Purkinje cell (primary cell): ENCODE measurements at places on chromosomes 16 and 17. TPM values are rescaled to one million over a fixed set of nuclear protein-coding genes. Genes with fewer than 3 reads are reported as not detected.

CSH2 gene
- not detected in 2 replicates for polyA plus RNA-seq

KRT27 gene
- polyA plus RNA-seq: not detected in 2 replicates

NIP7 gene
- polyA plus RNA-seq: 8.2 and 11.3 TPM in 2 replicates

WNK4 gene
- 0.20 TPM in 2 replicates for polyA plus RNA-seq

SHCBP1 gene
- 7.8 and 11.9 TPM in 2 replicates for polyA plus RNA-seq

IGFALS gene
- not detected in 2 replicates for polyA plus RNA-seq

MYH8 gene
- not detected in 2 replicates for polyA plus RNA-seq

RNU2-1 gene
- polyA plus RNA-seq: not detected in 2 replicates

NR1D1 gene
- 5.1 and 10.0 TPM in 2 replicates for polyA plus RNA-seq
